Ovary (tissue), 10 donors: ENCODE measurements at places on chromosomes 5 and 9. TPM values are rescaled to one million over a fixed set of nuclear protein-coding genes. Genes with fewer than 3 reads are reported as not detected.

DNA sequence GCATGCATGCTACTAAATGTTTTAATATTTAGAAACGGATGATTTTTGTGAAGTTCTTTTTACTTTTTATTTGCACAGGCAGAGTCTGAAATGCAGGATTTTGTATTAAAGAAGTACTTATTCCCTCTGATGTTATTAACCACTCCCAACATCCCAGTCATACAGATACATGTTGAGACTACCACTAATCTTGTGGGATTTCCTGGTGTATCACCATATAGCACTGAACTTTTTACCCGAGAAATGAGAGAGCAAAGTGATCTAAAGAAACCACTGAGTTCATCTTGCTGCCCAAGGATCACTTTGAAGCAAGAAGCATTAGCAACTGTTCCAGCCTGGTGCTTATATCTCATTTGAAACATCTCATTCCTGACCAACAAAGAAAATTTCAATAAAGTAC lies 443.8 kb downstream of the BNC2 start:
- H3K27ac ChIP-seq: no peak overlapping the region
- no peak for DNase-seq

DNA sequence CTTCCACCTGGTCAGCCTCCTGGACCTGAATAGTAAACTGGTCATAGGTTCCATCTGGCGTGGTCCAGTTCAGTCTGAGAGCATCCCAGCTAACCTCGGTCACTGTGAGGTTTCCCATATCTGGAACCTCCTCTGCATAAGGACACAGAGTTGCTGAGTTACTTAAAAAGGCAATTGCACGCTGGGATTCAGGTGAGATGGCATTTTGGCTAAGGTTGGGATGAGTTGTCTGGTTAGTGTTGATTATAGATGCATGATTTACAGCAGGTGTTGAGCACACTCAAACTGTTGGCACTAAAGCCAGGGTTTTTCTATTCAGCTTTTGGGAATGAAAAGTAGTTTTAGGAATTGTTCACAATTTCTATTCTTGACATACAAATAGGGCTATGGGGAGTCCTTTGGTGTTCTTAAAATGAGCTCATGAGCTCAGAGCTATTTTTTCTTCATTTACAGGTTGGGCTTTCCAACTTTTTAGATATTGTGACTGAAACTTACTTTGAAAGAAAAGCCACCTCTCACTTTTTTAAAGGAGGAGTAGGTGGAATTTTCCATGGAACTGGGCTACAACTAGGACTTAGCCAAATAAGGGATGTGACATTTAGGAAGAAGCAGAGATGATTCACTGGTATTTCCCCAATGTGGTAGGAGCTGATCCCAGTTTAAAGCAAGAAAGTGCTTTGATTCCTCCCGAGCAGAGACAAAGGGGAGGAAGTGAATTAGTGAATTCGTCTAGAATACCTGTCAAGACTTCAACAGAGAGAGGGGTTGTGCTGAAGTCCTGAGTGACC lies 54.7 kb downstream of the TNC start:
- H3K4me1 ChIP-seq: no peaks in the 10 kb centered on the region
- DNase-seq: no peak
- H3K27ac ChIP-seq: no peak overlapping the region
- no peaks in the 10 kb centered on the region for H3K27me3 ChIP-seq
- no peak overlapping the region for H3K4me3 ChIP-seq

- no peak overlapping the region for H3K4me3 ChIP-seq
- H3K27me3 ChIP-seq: no peaks in the 10 kb centered on the region
- no peaks in the 10 kb centered on the region for H3K4me1 ChIP-seq
- H3K27ac ChIP-seq: no peak overlapping the region
Observed at GRCh38 chr9:5263351-5264218, 32.4 kb downstream of the INSL4 start.

PCDHB11 gene
- 1.8 TPM for polyA plus RNA-seq

TPPP gene
- polyA plus RNA-seq: 2.5 TPM
